ENCODE measurements at places on chromosomes 2 and 18.

- DNase-seq = no peak
Observed at GRCh38 chr2:8364668-8365067, 317.2 kb upstream of the ID2 start.

DNA sequence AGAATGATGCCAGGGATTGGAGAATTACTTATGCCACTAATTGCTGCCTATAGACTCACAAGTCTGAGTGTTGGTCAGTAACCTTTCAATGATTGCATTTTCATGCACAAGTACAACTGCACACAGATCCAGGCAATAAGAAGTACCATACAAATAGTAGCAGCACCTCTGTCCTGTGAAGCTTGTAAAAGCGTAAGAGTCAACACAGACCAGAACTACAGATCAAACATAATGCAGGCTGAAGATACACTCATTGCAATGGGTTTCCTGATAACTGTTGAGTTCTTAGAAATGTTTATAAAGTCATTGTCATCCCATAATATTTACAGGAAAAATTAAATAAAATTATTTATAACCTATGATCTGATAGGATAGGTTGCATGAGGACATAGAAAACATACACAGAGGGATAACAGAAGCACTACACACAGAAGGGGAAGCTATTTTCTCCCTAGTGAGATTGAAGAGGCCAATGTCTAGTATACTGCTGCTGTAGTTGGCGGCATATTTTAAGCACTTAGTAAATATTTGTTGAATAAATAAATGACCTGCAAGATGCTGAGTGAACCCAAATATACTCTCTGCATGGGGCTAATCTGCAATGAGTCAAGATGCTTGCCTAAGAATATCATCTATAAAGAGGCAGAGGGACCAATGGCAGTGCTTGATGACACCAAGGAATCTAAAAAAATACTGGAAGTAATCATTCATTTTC, 5.7 kb upstream of the PIK3C3 start:
- DNase-seq = no peak

DNA sequence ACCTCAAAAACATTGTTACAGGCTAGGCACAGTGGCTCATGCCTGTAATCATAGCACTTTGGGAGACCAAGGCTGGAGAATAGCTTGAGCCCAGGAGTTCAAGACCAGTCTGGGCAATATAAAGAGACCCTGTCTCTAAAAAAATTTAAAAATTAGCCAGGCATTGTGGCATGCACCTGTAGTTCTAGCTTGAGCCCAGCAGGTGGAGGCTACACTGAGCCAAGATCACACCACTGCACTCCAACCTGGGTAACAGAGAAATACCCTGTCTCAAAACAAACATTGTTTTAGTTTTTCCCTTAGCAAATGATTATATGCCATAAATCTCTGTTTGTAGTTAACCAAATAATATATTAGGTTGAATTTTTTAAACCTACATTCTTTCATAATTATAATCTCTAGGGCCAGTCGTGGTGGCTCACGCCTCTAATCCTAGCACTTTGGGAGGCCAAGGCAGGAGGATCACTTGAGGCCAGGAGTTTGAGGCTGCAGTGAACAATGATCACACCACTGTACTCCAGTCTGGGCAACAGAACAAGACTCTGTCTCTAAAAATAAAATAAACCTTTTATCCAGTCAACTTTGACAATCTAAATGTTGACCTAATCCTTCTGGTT, 13.3 kb upstream of the CYP20A1 start:
- DNase-seq = peak; percentile 44

DNA sequence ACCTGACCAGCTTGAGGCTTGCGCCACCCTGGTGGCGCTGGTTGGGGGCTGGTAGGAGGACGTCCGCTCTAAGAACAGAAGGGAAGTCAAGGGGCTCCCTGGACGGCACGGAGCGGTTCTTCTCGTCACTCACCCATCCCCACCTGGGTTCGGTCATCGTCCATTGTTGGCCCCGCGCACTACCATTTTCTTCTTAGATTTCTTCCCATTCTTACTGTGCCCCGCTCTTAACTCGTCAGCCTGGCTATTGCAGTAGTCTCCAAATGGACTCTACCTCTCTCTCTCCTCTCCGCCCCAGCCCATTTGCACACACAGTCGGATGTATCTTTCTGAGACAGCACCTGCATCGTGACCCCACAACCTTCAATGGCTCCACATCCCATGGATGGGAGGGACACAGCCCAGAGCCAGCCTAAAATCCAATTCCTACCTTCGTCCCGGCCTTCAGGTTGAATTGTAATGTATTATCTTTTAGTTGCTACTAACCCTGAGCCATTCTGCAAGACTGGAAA, 814 bp upstream of the RAB1A start:
- DNase-seq = no peak

GRCh38 chr2:228845162-228845925, 425.7 kb downstream of the PID1 start:
- no peak for DNase-seq

- no peak for DNase-seq
Observed at GRCh38 chr18:46001892-46002291, 34.8 kb upstream of the EPG5 start.
